Ascending aorta (tissue), 2 donors: ENCODE measurements at places on chromosomes 7 and 10. TPM values are rescaled to one million over a fixed set of nuclear protein-coding genes. Genes with fewer than 3 reads are reported as not detected.

The SLC16A9 gene
- total RNA-seq: 2.9 TPM

The SIRT1 gene
- total RNA-seq: 7.6 TPM

DNA sequence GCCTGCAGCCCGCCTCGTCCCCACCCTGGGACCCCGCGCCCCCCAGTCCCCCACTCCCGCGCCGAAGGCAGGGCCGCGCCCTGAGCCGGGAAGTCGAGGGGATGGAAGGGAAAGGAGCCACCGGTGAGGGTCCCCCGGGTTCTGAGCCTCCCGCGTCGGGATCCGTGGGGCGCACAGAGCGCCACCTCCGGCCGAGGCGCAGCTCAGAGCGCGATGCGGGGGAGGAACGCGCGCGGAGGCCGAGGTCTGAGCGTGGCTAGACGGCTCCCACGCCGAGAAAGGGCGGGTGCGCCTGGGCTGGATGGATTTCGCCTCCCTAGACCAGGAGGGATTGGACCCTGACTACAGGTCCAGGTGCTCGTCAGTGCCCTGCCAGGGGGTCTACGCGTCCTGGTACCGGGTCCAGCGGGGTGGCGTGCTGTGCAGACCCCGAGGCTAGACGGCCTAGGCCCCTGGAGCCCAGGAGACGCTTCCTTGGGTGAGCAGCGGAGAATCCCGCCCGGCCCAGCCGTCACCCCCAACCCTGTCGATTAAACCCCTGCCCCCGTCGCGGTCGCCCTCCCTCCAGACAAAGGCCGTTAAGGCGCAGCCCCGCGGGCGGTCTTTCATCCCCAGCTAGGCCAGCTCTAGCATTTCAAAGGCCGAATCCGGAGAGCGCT lies 986 bp upstream of the PDGFA start:
- peaks cover 15% of the 10 kb centered on the region for H3K4me1 ChIP-seq
- H3K36me3 ChIP-seq: peaks cover 3% of the 10 kb centered on the region
- H3K4me3 ChIP-seq: peak overlapping the region; percentile 77
- H3K27me3 ChIP-seq: no peaks in the 10 kb centered on the region
- peak overlapping the region; percentile 98 for H3K27ac ChIP-seq

- H3K4me1 ChIP-seq: peaks cover 3% of the 10 kb centered on the region
- H3K27me3 ChIP-seq: no peaks in the 10 kb centered on the region
- no peak overlapping the region for H3K4me3 ChIP-seq
- H3K36me3 ChIP-seq: no peaks in the 10 kb centered on the region
These were observed 84.3 kb upstream of the ADRB1 start for GRCh38 chr10:113959383-113959760.

- no peak for DNase-seq
- no peak overlapping the region for H3K27ac ChIP-seq
- no peaks in the 10 kb centered on the region for H3K36me3 ChIP-seq
- H3K27me3 ChIP-seq: no peaks in the 10 kb centered on the region
- no peak overlapping the region for H3K4me3 ChIP-seq
- H3K4me1 ChIP-seq: no peaks in the 10 kb centered on the region
These were observed 210.7 kb downstream of the ADK start for GRCh38 chr10:74361678-74362077.

GRCh38 chr10:131425752-131426533 lies 114.4 kb upstream of the TCERG1L start:
- no peaks in the 10 kb centered on the region for H3K36me3 ChIP-seq
- H3K27ac ChIP-seq: no peak overlapping the region
- no peaks in the 10 kb centered on the region for H3K27me3 ChIP-seq
- H3K4me3 ChIP-seq: no peak overlapping the region
- no peak for DNase-seq
- no peaks in the 10 kb centered on the region for H3K4me1 ChIP-seq

DNA sequence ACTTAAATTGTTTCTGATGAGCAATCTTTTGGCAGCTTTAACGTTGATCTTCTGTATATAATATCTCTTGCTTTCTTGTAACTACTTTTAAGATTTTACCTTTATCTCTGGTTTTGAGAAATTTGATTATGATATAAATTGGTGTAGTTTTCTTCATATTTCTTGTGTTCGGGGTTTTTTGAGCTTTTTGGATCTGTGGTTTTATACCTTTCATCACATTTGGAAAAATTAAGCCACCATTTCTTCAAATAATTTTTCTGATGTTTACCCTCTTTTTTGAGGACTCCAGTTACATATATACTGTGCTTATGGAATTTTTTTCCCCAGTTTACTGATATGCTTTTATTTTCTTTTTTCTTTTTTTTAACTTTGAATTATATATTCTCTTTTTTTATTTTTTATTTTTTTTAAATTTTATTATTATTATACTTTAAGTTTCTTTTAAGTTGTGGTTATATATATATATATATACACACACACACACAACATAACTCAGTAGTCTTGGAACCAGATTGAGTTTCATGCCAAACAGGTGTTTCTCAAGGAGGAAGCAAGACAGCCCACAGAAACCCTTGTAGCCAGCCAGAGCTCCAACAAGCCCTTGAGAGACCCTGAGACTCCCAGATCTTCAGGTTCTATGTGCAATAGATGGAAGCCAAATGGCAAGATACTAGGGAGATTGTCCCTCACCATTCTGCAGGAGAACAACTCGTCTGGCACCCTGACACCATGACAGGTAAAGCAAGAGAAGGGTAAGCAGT lies 27.5 kb upstream of the NME8 start:
- H3K36me3 ChIP-seq: no peaks in the 10 kb centered on the region
- no peak overlapping the region for H3K4me3 ChIP-seq
- DNase-seq: no peak
